ENCODE measurements at places on chromosomes 6 and 20. TPM values are rescaled to one million over a fixed set of nuclear protein-coding genes. Genes with fewer than 3 reads are reported as not detected.

Gene GMNN
- 11.0 TPM for total RNA-seq

Gene LPA
- not detected for total RNA-seq

Gene MAFB
- 4.5 TPM for total RNA-seq

Gene FOXF2
- total RNA-seq: 0.81 TPM

Gene ZNF322
- 12.0 TPM for total RNA-seq

Gene SH3BGRL2
- total RNA-seq: 2.0 TPM

Gene TBX18
- total RNA-seq: 45.5 TPM
